ENCODE measurements at places on chromosomes 16 and 17.

DNA sequence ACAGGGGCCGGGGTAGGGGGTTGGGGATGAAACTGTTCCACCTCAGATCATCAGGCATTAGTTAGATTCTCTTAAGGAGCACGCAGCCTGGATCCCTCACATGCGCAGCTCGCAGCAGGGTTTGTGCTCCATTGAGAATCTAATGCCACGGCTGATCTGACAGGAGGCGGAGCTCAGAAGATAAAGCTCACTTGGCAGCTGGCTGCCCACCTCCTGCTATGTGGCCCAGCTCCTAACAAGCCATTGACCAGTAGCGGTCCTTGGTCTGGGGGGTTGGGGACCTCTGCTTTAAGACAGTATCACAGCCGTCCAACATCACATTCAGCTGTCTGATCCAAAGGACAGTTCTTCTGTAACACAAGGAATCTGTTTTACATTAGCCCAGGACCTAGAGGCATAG is 62.5 kb downstream of the SLC39A11 start:
- no peak for DNase-seq

DNA sequence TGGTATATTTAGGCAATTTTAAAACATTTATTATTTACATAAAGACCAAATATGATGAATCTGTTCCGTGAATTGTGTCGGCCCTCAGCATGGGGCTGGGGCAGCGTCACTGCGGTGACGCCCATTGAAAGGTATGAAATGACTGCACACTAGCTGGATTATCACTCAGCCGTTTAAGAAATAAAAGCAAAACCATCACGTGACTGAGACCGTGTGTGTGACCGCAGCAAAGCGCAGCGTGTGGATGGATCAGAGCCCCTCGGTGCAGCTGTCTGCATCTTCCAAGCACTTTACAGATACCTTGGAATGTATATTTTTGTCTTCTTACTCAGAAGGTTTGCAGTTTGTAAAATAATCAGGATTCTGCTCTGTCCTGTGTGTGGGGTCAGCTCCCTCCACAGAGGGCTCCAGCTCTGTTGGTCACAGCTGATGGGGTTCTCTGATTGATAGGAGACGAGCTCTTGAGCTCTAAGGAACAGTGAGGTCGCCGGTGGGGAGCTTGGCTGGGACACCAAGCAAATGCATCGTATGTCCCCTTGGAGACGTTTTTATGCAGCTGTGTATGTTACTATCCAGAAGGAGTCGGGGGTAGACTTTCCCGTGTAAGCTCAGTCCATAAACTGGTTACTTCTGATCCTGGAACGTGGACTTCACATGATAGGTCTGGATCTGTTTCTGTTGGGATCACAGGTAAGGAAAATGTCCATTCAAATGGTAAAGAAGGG is 45.1 kb downstream of the WDR45B start:
- no peak for DNase-seq

DNA sequence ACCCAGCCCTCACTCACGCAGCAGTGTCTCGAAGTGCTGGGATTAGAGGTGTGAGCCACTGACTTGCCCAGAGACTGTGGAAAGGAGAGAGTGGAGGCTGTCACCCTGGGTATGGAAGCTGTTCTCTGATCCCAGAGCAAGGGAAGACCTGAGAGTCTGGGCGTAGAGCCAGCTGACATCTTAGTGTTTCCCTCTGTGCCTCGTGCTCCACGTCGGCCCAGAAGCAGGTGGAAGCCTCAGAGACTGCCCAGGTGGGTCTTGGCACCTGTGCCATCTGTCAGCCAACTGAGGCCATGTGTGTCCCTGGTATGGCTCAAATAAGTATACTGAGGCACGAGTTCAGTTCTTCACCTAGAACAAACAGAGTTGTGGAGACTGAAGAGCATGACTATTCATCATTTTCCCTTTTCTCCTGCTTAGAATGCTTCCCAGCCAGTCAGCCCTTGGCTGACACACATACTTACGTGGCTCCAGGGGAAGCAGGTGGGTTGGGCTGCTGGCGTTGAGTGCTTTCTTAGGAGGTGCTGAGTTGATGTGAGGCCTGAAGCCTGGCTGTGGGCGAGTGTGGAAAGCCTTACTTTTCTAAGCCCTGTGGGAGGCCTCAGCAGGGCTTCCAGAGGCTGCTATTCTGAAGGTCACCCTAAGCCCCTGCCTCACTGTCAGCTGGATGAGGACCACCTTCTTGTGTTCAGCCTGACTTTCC is 8.1 kb downstream of the CTRL start:
- no peak for DNase-seq

GRCh38 chr16:49097964-49098363 is 183.7 kb downstream of the CBLN1 start:
- no peak for DNase-seq

Measured in right hindlimb (tissue), 1 donor.